GM12864 (cell line): ENCODE measurements at places on chromosomes 7 and 10.

- no peak for DNase-seq
Observed at GRCh38 chr10:72243822-72244437, 27.9 kb upstream of the ASCC1 start.

GRCh38 chr10:55500931-55501559 is 700.0 kb upstream of the PCDH15 start:
- no peak for DNase-seq

GRCh38 chr7:13724191-13724976 is 265.1 kb downstream of the ETV1 start:
- no peak for DNase-seq

GRCh38 chr7:132424821-132425724 is 151.2 kb downstream of the PLXNA4 start:
- DNase-seq: no peak

GRCh38 chr7:54145716-54146115 is 396.5 kb upstream of the VSTM2A start:
- no peak for DNase-seq

DNA sequence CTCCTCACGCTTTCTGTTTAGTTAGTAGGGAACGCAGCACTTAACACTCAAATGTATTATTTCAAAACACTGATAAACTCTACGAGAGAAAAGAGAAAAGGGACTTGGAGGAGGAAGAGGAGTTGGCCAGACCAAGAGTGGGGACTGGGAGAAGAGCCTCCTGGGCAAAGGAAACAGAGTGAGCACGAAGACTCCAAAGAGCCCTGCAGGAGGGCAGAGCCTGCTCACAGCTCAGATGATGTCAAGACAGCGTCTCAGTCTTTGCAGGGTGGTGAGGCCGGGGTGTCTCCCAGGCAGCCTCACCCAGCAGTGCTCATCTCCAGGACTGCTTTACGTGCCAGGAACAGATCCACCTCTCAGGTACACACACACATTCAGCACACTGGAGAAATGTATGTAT is 41.2 kb downstream of the CYTH3 start:
- DNase-seq: no peak

DNA sequence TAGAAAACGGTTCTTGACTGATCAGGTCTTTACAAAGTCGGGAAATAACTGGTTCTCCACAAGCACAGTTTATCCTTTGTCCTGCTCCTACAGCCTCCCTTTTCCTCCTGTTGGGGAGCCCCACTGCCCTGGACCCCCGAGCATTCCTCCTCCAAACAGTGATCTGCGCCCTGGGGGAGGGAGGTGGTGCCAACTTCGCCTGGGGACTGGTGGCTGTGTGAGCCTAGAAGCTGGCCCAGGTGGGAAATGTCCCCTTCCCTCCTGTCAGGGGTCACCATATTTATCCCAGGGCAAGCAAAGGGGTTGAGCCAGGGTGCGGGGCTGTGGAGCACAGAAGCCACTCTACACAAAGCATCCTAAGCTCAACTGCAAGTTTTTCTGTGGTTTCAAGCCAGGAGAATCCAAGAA is 5.2 kb downstream of the HMX3 start:
- DNase-seq: no peak

- no peak for DNase-seq
Observed at GRCh38 chr10:96596422-96597407, 9.9 kb upstream of the TM9SF3 start.

DNA sequence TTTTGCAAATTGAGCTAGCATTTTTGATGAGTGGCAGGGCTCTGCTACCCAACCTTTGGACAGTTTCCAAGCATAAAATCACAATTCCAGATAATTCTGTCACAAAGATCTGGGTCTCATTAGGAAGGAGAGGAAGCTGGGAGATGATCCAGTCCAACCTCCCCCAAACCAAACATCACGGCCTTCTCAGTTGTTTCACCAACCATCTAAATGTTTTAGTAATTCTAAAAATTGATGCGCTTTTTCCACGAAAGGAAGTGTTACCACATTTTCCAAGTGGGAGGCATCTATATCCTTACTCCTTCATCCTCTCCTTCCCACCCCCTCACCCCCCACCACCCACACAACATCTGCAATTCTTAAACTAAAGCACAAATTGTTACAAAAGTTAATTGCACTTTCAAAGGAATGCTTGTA is 108.3 kb downstream of the EGFR start:
- DNase-seq: no peak

- DNase-seq: no peak
Observed at GRCh38 chr10:33057620-33058019, 99.6 kb upstream of the ITGB1 start.

DNA sequence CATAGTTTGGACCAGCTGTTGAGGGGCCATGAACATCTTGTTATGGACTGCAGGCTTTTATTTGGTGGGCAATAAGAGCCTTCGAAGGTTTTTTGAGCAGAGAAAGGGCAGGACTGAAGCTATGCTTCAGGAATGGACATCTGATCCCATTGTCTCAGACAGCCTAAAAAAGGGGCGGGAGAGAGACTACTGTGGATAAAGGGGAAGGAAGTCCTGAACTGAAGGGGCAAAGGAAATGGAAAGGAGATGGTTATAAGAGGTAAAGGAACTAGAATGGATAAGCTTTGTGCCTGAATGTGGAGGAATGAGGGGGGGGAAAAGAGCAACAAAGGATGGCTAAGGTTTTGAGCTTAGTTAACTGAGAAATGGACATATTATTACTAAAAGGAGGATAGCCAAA is 172.5 kb downstream of the SKAP2 start:
- DNase-seq: no peak

GRCh38 chr10:29730458-29730857 is 95.7 kb upstream of the SVIL start:
- no peak for DNase-seq

- no peak for DNase-seq
Observed at GRCh38 chr7:46440186-46440585, 519.1 kb upstream of the IGFBP3 start.

DNA sequence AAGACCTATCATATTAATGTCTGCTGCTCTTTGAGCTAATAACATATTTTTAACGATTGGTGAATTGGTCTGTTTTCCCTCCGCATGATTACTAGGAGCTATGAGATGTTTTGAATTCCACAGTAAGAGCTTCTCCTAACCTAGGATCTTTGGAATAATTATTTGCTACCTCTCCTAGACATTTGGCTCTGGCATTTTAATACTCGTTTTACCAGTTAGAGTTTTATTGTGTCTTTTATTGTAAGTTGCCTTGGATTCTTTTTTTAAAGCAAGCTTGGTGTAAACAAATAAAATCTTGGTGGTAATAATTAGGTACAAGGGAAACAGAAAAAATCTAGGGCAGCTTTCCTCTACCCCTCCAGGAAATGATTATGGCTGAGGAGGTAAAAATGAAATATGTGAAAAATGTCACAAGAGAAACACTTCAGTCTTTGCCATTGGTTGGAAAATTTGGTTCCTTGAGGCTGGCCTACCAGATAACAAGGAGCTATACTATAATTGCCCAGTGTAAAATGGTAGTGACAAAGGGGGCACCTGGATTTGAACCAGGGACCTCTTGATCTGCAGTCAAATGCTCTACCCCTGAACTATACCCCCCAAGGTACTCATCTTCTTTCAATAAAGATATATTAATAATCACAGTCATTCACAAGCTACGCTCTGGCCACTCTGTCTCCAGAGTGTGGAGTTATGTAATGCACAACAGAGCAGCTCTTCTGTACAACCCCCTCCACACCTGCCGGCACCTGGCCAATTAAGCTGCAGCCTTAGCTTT is 85.4 kb downstream of the ZNF777 start:
- no peak for DNase-seq

DNA sequence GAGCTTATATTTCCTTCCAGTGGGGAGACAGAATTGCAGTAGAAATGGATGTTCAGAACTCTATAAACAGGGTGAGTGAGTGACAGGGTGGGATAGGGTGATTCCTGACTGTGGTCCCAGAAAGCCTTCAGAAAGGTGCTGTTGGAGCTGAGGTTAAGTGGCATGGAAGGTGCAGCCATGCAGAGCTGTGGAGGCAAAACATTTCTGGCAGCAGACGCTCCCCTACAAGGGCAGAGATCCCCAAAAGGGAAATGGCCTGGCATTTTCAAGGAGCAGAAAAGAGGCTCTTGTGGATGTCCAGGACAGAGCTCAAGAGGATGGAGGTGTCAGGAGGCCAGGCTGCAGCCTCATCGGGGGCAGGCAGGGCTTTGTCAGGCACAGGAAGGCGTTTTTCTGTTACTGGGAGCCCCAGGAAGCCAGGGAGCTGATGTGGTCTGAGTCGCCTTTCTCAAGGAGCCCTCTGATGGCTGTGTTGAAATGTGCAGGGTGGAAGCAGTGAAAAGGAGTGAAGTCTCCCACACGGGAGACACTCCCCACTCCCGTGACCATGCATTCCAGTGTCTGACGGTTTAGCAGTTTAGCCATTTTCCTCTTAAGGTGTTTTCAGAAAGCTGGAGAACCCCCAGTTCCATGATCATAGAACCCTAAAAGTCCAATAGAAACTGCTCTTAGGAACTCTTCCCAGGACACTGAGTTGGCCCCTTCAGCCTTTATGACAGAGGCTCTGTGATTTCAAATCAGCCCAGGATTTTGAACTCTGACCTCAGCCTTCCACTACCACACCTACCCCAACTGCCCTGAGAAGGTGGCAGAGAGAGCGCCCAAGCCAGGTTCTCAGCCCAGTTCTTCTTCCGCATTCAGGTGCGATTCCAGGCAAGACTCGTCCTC is 96.2 kb downstream of the C10orf105 start:
- no peak for DNase-seq

DNA sequence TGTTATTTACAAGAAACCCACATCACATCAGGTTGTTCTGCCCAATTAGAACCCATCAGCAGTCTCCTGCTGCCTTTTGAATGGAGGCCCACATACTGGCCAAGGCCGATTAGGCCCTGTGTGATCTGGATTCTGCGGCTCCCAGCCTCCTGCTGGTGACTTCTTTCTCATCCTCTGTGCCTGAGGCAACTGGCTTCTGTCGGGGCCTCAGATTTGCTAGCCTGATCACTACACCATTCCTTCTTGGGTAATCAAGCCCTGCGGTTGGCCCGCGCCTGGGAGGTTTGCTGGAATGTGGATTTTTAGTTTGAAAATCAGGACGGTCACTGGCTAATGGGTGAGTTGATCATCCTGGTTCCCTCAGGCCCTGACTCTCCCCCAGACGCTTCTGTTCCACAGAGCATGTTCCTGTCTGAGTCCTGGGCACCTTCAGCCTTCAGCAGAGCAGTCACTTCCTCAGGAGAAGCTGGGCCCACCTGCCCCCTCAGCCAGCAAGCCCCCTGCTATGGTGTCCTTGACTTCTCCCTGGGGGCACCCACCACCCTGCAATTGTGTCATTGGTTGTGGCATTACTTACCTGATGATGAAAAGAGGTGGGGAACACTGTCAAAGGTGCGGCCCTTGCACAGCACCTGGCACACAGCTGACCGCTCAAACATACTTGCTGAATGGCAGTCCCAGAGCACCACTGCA is 207.6 kb downstream of the PHTF2 start:
- DNase-seq: no peak

DNA sequence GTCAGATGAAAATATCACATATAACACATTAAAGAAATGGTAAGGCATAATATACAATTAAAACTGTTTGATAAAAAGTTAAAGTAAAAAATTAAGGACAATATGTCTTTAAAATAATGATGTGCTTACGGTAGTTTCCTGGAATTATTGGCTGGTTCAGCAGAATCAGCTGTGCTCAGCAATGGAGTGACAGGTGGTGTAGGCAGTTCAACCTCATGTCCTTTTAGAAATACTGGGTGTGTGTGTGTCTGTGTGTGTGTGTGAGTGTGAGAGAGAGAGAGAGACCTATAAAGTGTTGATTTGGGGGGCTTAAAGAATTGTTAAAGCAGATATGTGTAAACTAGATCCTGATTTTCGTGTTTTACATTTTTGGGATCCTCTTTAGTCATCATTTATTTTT is 141.2 kb downstream of the ADAM22 start:
- DNase-seq: no peak

- DNase-seq: no peak
Observed at GRCh38 chr10:72692744-72692993, 726 bp downstream of the MCU start.

DNA sequence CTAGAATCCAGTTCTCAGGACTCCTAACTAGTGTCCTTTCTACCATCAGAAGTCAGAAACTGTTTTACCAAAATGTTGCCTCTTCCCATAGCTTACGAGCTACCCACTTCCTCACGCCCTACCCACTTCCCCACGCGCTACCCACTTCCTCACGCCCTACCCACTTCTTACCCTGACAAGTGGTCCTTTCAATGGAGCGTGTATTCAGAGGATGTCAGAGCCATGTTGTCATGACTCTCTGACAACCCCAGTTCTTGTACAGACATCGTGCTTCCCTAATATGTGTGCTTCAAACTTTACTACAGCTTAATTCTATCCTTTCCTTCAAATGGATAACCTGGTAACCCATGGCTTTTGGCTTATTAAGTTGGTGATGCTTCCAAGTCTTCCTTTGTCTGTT is 84.8 kb upstream of the PHF14 start:
- DNase-seq: no peak

DNA sequence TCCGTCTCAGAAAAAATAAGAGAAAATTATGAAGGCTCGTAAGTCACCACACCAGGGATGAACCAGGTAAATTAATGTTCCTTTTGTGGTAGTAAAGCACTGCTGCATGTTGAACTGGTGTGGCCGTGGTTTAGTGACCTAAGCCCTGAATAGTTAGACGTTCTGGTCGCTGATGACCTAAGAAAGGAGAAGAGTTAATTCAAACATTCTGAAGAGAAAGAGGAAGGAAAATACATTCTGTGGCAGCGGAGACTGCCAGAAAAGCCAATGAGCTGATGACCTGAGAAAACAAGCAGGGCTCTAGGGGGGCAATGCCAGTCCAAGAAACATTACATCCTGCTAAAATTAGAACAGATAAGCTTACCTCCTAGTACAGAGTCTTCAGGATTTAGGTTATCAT is 17.5 kb downstream of the DNAJC9 start:
- DNase-seq: no peak

DNA sequence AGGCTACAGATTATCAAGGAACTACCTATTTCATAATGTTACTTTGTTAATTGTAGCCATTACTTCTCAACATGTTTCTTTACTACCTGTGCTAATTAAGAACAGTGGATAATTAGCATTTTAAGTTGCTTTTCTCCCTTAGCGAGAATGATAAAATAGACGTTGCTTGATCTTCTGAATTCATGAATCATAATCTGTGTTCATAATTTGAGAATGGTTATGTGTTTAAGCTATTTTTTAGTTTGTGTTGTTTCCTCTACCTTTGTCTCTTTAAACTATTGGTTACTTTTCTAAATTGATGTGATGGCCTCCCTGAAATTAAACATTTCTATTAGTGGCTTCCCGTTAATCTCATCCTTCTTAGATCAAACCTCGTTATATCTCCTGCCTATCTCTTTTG is at the start of gene ZRANB1:
ZRANB1 (plus strand) TSS at position 301 of the 400 bp plus-strand sequence. CDS start 371 bp downstream, outside the sequence.
- no peak for DNase-seq

DNA sequence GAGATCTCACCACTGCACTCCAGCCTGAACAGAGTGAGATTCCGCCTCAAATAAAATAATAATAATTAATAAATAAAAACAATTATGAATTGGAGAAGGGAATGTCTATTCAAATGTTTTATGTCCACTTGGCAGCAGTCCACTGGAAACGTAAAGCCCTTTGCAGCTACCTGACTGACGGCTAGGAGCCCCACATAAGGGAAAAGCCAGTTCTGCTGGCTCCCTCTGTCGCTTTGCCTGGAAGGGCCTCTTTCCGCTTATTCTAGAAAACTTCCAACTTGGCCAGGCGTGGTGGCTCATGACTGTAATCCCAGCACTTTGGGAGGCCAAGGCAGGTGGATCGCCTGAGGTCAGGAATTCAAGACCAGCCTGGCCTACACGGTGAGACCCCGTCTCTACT is 6.1 kb upstream of the TNS3 start:
- no peak for DNase-seq
